Chondrocyte (in vitro differentiated cells): ENCODE measurements at places on chromosomes 12 and 14. TPM values are rescaled to one million over a fixed set of nuclear protein-coding genes. Genes with fewer than 3 reads are reported as not detected.
A peak's percentile ranks its signal among the peaks of the same experiment; 100 is the strongest.

DNA sequence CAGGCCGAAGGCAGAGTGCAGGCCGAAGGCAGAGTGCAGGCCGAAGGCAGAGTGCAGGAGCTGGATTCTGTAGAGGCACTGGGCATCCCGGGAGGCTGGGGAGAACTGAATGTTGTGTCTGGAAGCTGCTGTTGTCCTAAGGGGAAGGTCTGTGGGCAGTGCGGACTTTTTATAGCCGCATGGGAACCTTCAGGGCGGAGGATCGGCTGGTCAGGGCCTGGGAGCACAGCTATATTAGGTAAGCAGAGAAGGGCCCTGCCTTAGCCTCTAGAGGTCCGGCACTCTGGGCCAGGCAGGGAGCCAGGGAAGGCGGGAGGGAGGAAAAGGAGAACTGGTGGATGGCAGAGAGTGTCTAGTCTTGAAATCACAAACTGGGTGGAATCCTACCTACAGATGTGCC, 14.2 kb downstream of the CABP1 start:
- no peak for DNase-seq
- H3K27ac ChIP-seq: peak overlapping the region; percentile 51
- peaks cover 37% of the 10 kb centered on the region for H3K27me3 ChIP-seq
- peaks cover 9% of the 10 kb centered on the region for H3K4me1 ChIP-seq
- peaks cover 2% of the 10 kb centered on the region for H3K36me3 ChIP-seq
- H3K4me3 ChIP-seq: no peak overlapping the region

The SLC22A17 gene
- 40.3 to 63.9 TPM (median 44.0 TPM) in 3 replicates for total RNA-seq

DNA sequence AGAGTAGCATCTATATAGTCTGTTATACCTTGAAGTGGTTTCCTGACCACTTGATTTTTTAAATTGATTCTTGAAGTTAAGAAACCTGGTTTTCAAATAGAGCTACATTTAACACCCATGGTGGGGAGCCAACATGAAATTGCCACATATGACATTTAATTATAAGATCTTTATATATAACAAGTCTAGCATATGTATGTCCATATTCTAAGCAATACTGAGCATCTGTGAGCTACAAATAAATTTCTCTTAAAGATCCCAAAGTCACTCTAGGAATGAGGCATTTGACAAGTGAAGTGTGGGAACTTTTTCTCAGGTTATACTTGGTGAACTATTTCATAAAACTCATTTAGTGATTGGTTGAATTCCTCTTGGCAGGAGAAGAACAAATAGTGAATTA, 132.5 kb downstream of the RPL10L start:
- H3K27ac ChIP-seq: no peak overlapping the region
- no peak overlapping the region for H3K4me3 ChIP-seq
- no peaks in the 10 kb centered on the region for H3K4me1 ChIP-seq
- no peak for DNase-seq

GRCh38 chr12:62737188-62737587, 197.8 kb downstream of the PPM1H start:
- H3K4me3 ChIP-seq: no peak overlapping the region
- H3K4me1 ChIP-seq: peaks cover 57% of the 10 kb centered on the region
- H3K27me3 ChIP-seq: no peaks in the 10 kb centered on the region
- peaks cover 10% of the 10 kb centered on the region for H3K36me3 ChIP-seq
- no peak for DNase-seq
- H3K27ac ChIP-seq: peak overlapping the region; percentile 63

- H3K4me1 ChIP-seq: peaks cover 2% of the 10 kb centered on the region
- peak; percentile 79 for DNase-seq
- H3K27me3 ChIP-seq: peaks cover 14% of the 10 kb centered on the region
- H3K36me3 ChIP-seq: no peaks in the 10 kb centered on the region
- H3K4me3 ChIP-seq: no peak overlapping the region
These were observed 150.2 kb downstream of the ADGRD1 start for GRCh38 chr12:131103669-131104462.

- H3K36me3 ChIP-seq: peaks cover 12% of the 10 kb centered on the region
- no peaks in the 10 kb centered on the region for H3K27me3 ChIP-seq
- DNase-seq: no peak
- no peak overlapping the region for H3K27ac ChIP-seq
- no peaks in the 10 kb centered on the region for H3K4me1 ChIP-seq
These were observed 102.8 kb downstream of the SCAF11 start for GRCh38 chr12:45887544-45887943.

DNA sequence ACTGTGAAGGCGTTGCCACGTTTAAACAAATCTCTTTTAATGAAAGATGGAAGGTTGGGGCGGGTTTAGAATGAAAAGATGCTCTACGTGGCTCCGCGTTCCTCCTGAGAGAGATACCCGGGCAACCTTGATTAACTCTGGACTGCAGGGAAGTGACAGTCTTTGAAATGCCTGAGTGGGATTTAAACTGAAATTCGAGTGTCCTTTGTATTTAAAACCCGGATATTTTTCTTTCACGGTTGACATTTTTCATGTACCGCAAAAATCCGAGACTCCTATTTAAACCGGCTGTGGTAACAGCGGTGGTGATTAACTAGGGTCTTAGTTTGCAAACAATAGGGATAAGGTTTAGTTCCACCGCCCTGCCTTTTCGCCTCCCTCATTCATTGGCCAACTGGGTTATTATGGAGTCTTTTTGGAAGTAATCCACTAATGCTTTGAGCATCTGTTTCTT, 707 bp downstream of the G2E3 start:
- no peak for DNase-seq
- peak overlapping the region; percentile 100 for H3K4me3 ChIP-seq
- H3K27me3 ChIP-seq: no peaks in the 10 kb centered on the region
- peaks cover 36% of the 10 kb centered on the region for H3K4me1 ChIP-seq
- no peaks in the 10 kb centered on the region for H3K36me3 ChIP-seq
- H3K27ac ChIP-seq: peak overlapping the region; percentile 100

The XPOT gene
- 94.2 to 213 TPM (median 193 TPM) in 3 replicates for total RNA-seq

GRCh38 chr12:3273409-3273853, 196.3 kb downstream of the TSPAN9 start:
- H3K4me1 ChIP-seq: peaks cover 11% of the 10 kb centered on the region
- DNase-seq: no peak
- H3K36me3 ChIP-seq: peaks cover 7% of the 10 kb centered on the region
- no peak overlapping the region for H3K4me3 ChIP-seq
- H3K27ac ChIP-seq: no peak overlapping the region

The SMIM41 gene
- not detected in 3 replicates for total RNA-seq

- H3K36me3 ChIP-seq: peaks cover 2% of the 10 kb centered on the region
- H3K27ac ChIP-seq: no peak overlapping the region
- no peaks in the 10 kb centered on the region for H3K27me3 ChIP-seq
- H3K4me3 ChIP-seq: no peak overlapping the region
- DNase-seq: no peak
These were observed 26.8 kb upstream of the IRF2BPL start for GRCh38 chr14:77055306-77055705.

DNA sequence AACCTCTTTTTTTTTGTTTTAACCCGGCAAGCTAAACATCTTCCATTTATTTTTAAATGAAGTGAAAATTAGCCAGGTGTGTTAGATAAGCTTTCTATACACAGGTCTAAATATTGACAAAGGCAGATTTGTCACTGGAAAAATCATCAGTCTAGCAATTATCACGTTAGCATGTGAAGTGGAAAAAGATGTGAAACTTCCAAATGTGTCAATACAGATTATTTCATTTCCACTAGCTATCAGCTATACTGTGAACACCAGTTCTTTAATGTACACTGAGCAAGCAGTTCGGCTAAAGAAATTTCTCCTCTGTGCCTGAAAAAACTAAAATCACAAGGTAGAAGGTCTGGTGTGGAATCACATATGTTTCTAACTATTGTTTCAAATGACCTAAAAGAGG, 96.6 kb upstream of the G2E3 start:
- H3K4me1 ChIP-seq: no peaks in the 10 kb centered on the region
- DNase-seq: no peak
- H3K36me3 ChIP-seq: no peaks in the 10 kb centered on the region
- H3K4me3 ChIP-seq: no peak overlapping the region
- H3K27me3 ChIP-seq: peaks cover 10% of the 10 kb centered on the region

The CFAP251 gene
- total RNA-seq: 3.5 to 6.4 TPM (median 4.5 TPM) in 3 replicates

The AQP6 gene
- total RNA-seq: not detected in 3 replicates

GRCh38 chr12:105764216-105764835, 374.4 kb downstream of the NUAK1 start:
- no peak for DNase-seq
- peaks cover 24% of the 10 kb centered on the region for H3K4me1 ChIP-seq
- H3K4me3 ChIP-seq: no peak overlapping the region

DNA sequence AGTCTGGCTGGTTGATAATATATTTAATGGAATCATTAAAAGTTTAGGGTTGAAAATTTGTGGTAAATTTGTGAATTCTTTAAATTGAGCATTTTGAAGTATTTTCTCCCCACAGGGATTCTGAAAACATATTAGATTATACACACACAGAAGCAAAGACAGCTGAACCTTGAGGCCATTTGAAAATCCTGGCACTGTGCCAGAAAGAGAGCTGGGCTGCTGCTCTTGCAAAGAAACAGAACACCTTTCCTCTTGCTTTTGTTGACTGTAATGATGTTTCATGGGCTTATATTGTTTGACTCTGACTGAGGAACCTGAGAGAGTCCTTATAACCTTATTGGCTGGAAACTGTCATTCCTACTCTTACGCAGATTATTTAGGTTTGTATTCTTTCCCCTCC, 4.8 kb downstream of the RNF34 start:
- H3K36me3 ChIP-seq: peaks cover 11% of the 10 kb centered on the region
- peaks cover 24% of the 10 kb centered on the region for H3K4me1 ChIP-seq
- no peak for DNase-seq
- H3K27me3 ChIP-seq: no peaks in the 10 kb centered on the region
- no peak overlapping the region for H3K27ac ChIP-seq

DNA sequence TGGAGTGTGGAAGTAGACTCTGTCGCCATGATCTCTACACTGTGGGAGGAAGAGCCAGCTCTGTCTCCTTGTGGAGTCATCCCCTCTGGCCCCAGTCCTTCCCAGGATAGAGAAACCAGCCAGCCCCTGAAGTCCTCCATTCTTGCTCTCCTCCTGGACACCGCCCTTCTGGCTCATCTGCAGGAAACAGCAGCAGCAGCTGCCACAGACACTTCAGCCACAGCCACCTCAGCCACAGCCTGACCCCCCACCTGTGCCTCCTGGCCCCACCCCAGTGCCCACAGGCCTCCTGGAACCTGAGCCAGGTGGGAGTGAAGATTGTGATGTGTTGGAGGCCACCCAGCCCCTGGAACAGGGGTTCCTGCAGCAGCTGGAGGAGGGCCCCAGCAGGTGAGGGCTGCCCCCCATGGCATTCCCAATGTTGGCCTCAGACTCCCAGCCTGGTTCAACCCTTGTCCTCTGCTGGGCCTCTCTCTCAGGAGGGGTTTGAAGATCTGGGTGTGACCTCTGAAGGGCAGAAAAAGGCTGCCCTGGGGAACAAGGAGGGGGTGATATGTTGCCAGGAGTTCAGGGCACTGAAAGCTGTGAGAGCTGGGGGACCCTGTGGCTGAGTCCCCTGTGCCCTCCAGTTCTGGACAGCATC, 10.5 kb downstream of the PRPF40B start:
- no peak for DNase-seq
- peaks cover 2% of the 10 kb centered on the region for H3K36me3 ChIP-seq
- H3K4me1 ChIP-seq: peaks cover 20% of the 10 kb centered on the region
- H3K27ac ChIP-seq: peak overlapping the region; percentile 17
- H3K27me3 ChIP-seq: no peaks in the 10 kb centered on the region
- no peak overlapping the region for H3K4me3 ChIP-seq

GRCh38 chr12:42343721-42344120, 17.8 kb downstream of the PPHLN1 start:
- no peaks in the 10 kb centered on the region for H3K36me3 ChIP-seq
- H3K4me1 ChIP-seq: peaks cover 12% of the 10 kb centered on the region
- H3K4me3 ChIP-seq: no peak overlapping the region
- no peaks in the 10 kb centered on the region for H3K27me3 ChIP-seq
- DNase-seq: no peak
- peak overlapping the region; percentile 18 for H3K27ac ChIP-seq

- DNase-seq: no peak
- H3K36me3 ChIP-seq: peaks cover 24% of the 10 kb centered on the region
- no peaks in the 10 kb centered on the region for H3K4me1 ChIP-seq
- no peaks in the 10 kb centered on the region for H3K27me3 ChIP-seq
These were observed 15.5 kb downstream of the RIC8B start for GRCh38 chr12:106790020-106790419.

DNA sequence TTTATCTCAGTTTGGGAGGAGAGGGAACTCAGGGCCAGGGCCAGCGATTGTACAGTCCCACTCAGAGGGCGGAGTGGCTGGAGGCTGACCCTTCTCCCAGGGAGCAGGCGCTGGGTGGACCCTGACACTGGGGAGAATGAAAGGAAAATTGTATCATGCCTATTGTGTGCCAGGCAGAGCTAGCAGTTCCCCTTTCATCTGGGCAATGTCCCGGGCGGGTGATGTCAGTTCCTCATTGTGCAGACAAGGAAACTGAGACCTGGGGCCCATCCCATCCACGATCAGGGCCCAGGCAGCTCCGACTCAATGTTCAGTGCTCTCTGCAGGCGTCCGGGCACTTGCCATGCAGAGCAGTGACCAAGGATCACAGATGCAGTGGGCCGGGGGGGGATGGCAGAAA, 101.9 kb upstream of the RTL1 start:
- no peaks in the 10 kb centered on the region for H3K27me3 ChIP-seq
- no peak for DNase-seq
- H3K36me3 ChIP-seq: peaks cover 1% of the 10 kb centered on the region
- no peak overlapping the region for H3K27ac ChIP-seq
- peaks cover 17% of the 10 kb centered on the region for H3K4me1 ChIP-seq
- no peak overlapping the region for H3K4me3 ChIP-seq

GRCh38 chr12:130186651-130187268, 24.5 kb downstream of the FZD10 start:
- H3K4me3 ChIP-seq: no peak overlapping the region
- H3K4me1 ChIP-seq: peaks cover 10% of the 10 kb centered on the region
- H3K27ac ChIP-seq: peak overlapping the region; percentile 64
- no peak for DNase-seq

DNA sequence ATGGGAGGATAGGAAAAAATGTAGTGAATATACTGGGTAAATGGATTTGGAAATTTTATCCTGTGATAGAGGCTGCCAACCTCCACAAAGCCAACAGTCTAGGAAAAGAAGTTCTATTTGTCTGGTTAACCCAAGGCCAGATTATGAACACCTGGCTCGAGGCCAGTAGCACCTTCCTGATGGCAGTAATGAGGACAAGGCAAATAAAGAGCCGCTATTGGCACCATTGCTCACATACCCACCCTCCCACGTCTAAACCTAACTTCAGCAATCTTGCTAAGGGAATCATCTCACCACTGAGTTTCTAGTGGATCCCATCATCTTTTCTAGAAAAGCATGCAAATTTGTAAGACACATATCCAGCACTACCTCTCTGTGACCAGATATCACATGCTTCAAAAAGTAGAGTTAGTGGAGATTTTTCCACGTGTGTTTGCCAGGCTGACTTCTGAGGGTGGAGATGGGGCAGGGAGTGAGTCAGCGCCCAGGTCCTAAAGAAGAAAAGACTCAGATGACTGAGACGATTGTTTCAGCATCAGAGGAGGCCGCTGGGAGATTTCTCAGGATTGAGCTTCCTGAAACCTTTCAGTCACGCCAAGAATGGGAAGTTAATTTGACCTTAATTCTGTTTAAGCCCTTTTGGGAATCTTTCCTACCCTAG, 362.9 kb downstream of the EMP1 start:
- peaks cover 2% of the 10 kb centered on the region for H3K27me3 ChIP-seq
- H3K4me1 ChIP-seq: no peaks in the 10 kb centered on the region
- no peak overlapping the region for H3K27ac ChIP-seq

GRCh38 chr12:53696285-53696654, 20.4 kb upstream of the ATP5MC2 start:
- DNase-seq: no peak
- H3K27ac ChIP-seq: no peak overlapping the region
- peaks cover 55% of the 10 kb centered on the region for H3K27me3 ChIP-seq
- H3K4me3 ChIP-seq: peak overlapping the region; percentile 33
- peaks cover 20% of the 10 kb centered on the region for H3K4me1 ChIP-seq
- H3K36me3 ChIP-seq: no peaks in the 10 kb centered on the region
